Suppressor macrophage (primary cell): ENCODE measurements at places on chromosomes 12 and 14.

DNA sequence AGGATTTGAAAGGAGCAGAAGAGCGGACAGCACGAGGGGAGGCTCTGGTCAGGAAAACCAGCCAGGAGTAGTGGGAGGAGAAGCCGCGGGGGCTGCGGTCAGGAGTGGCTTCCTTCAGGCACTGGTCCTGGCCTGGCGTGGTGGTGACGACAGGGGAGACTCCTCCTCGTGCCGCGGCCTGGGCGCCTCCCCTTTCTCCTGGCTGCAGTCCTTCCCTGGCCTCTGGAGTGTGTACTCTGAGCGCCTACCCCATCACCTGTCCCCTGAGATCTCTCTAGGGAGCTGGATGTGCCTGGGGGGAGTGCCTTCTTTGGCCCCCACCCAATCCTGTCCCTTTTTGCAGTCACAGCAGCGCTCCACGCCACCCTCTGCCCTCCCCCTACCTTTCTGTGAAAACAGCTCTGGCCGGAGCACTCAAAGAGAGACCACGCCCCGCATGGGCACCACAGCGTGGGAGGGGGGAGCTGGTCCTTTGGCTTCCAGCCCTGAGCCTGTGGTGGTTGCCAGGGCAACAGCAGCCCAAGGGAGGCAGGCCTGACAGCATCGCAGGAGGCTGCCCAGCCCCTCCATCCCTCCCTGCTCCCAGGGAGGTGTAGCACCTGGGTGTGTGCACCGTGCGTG lies 125.9 kb downstream of the CALM1 start:
- no peak for DNase-seq

DNA sequence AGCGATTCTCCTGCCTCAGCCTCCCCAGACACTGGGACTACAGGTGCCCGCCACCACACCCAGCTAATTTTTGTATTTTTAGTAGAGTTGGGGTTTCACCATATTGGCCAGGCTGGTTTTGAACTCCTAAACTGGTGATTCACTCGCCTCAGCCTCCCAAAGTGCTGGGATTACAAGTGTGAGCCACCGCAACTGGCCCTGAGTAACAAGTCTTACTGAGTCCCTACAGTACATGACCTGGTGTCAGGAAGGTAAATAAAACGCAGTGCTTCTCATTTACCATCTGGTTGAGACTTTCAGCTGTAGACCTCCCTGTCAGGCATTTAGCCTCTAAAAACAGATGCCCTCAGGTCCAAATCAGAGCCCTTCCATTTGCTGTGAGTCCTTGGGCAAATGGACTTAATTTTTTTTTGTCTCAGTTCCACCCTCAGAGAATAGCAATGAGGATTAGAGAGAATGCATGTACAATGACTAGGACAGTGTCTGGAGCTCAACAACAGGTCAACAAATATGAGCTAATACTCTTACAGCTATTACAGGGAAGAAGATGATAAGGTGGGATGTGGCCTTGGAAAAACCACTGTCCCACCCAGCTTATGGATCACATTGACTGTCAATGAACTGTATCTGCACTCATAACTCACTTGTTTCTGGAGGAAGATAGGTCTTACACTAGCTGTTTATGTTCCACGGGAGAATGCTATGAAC lies 70.5 kb downstream of the PHLDA1 start:
- DNase-seq, result no peak

- no peak for DNase-seq
These were observed 93.3 kb downstream of the DUSP16 start for GRCh38 chr12:12469386-12469785.

GRCh38 chr12:61781021-61781581 lies 479.1 kb upstream of the USP15 start:
- no peak for DNase-seq

GRCh38 chr14:85479771-85480170 lies 50.2 kb upstream of the FLRT2 start:
- no peak for DNase-seq

DNA sequence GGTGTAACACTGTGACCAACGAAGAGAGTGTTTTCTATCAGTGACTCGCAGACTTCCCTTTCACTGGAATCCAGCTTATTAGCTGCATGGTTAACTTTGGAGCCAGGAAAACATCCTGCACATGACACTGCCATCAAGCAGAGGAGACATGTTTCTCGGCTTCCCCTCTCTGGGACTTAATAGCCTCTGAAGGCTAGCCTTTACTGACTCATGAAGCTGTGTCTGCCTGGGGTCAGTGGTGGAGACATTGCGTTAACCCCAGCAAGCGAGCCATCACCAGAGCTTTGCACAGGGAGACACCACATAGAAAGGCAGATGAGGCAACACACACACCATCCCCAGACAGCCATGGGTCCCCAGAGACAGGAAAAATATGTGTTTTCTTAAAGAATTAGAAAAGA lies 126.9 kb upstream of the PRICKLE1 start:
- no peak for DNase-seq

DNA sequence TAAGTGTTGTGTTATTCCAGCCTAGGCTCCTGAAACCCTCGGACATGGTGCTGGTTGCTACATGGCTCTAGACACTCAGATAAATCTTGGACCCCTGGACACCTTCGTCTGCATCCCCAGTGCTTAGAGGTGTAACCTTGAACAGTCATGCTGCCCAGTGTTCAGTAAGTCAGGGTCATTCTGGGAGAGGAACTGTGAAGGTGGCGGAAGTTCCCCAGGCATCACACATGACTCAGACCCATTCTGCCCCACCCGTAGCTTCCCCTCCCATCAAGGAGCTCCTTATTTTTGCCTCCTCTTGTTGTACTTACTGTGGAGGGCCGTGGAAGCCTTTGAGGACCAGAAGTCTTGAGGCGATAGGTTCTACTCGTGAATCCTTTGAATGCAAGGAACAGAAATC lies 18.1 kb upstream of the SSPN start:
- no peak for DNase-seq

GRCh38 chr12:64877363-64878004 lies 53.0 kb downstream of the TBC1D30 start:
- DNase-seq, result no peak

GRCh38 chr14:58985786-58986185 lies 202.7 kb upstream of the DAAM1 start:
- DNase-seq, result no peak

- DNase-seq, result no peak
These were observed 6.9 kb upstream of the KRT6B start for GRCh38 chr12:52458861-52459260.

DNA sequence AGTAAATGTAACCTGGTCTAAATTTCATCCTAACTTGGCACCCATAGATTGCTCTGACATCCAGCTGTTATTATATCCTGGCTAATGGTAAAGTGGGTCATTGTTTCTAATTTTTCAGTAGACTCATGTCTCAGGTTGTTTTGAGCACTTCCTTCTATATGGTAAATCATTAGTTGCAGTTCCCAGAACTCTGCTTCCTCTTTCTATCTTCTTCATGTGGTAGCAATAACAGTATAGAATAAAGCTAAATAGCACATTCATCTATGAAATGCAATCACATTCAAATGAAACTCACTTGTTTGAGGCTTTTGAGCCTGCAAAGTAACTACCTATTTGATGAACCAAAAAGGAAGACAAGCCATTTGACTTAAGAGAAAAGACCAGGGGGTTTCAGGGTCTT lies 65.1 kb upstream of the GZMB start:
- peak; percentile 77 for DNase-seq

- peak; percentile 19 for DNase-seq
These were observed 930 bp upstream of the MIA2 start for GRCh38 chr14:39232554-39233415.

DNA sequence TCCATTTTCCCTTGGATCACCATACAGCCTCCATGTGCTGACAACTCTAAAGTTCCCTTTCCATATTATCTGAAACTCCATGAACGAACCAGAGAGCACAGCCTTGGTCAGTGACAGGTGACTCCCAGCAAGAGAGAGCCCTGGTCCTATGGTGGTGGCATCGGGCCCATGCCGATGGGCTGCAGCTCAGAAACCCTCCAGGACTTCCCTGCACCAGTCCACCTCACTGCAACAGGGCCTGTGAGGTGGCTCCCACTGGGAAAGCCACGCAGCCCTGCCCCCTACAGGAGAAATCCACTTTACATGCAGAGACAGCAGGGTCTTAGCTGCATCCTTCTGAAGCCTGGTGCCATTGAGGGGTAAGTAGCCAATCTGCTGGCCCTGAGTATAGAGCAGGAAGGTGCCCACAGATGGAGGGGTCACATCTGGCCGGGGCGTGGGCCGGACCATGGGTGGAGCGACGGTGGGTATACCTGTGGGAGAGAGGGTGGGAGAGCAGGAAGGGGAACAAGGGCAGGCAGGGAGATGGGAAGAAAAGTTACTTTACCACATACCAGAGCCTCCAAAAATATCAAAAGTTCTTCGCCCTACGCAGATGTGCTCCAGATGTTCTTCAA lies 24.7 kb downstream of the RTRAF start:
- DNase-seq, result no peak

- DNase-seq, result no peak
These were observed 10.8 kb downstream of the ITGA7 start for GRCh38 chr12:55696796-55697462.

DNA sequence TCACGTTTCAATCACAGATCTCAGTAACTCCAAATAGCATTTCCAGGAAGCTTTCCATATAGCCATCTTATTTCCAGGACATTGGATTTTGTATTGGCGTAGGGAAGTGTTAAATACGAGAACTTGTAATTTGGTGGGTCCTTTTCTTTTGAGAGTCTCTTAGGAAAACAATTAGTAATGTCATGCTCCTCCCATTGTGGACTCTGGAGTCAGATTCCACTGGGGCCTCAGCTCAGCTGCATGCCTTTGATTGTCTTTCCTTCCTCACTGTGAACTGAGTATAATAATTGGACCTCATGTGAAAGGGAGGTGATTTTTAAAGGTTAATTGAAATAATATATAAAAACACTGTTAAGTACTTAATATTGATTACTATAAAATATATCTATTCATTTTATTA lies 462.6 kb downstream of the NPAS3 start:
- DNase-seq, result no peak

GRCh38 chr12:868722-869121 lies 80.8 kb downstream of the RAD52 start:
- DNase-seq, result no peak

- no peak for DNase-seq
These were observed 49.9 kb downstream of the OTX2 start for GRCh38 chr14:56760164-56760914.

DNA sequence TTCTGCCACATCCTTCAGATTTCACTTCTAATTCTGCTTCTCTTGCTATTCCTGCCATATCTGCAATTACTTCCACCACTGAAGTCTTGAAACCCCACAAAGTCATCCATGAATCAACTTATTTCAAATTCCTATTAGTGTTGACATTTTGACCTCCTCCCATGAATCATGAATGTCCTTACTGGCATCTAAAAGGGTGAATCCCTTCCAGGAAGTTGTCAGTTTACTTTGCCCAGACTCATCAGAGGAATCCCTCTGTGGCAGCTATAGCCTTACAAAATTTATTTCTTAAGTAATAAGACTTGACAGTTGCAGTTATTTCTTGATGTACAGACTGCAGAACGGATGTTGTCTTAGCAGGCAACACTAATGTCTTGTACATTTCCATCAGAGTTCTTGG lies 162.9 kb downstream of the PCNX1 start:
- no peak for DNase-seq

DNA sequence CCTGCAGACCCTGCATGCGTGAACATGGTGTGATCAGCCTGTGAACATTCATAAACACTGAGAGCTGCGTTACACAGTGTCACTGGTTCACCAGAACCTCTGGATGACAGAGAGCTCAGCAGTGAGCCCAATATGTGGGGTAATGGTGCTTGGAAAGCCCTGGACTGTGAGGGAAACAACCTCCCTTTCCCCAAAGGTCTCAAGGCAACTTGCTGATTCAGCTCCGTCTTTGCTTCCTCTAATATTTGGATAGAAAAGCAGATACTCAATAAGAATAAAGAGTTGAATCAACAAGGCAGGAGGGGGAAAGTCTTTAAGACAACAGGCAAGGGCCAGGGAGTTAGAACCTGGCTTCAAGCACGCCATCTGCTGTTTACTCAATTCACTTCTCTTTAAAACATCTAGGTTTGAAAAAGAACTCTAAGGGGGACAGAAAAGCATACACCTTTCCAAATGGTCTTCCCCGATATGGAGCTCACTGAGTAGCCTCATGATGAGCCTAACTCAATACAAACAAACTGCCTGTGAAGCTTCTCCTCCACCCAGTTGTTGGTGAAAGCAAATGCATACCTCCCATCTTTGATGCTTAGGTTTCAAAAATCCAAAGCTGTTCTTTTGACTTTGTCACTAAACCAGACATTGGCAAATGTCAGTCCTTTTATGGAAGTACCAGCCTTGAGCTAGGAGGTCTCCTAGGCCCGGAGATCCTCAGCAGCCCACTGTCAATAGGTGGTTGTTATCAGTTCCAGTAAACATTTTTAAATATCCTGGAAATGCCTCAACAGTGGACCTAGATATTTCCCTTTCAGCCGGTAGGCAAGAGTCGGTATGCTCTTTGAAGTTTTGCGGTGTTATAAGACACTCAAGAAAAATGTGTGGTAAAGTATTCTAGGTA lies 76.1 kb downstream of the SAMD4A start:
- DNase-seq, result no peak

DNA sequence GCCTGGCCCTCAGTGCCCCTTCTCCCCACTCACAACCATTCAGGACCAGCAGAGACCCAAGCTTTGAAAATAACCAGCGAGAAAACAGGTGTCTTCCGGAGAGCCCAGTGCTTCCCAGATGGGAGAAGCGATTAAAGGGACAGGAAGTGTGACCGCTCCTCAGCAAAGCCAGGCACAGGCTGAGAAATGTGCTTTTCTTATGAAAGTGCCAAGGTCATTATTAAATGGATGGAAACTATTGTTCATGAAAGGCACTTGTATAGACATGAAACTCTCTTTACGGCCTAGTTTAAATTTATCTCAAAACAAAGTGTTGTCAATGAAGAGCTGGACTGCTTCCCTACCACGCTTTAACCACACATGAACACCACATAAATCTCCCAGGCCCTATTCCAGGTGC lies 210.4 kb downstream of the SPTSSA start:
- no peak for DNase-seq

DNA sequence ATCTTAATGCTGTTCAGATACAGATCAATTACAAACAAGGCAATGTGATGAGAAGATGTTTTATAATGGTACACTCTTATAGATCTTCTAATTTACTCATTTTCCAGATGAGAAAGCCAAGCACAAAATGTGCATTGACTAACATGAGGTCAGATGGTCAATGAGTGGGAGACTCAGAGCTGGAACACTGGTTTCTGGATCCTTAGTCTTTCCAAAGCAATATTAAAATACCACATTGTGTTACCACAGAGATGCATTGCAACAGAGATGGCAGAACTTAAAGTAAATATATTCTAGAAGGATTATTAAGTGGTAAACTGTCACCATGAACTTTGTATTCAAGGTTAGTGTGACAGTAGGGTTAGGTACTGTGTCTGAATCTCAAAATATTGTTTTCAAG lies 113.6 kb downstream of the SLC15A5 start:
- DNase-seq, result peak; percentile 71

GRCh38 chr14:60164404-60164711 lies 840 bp downstream of the DHRS7 start:
- DNase-seq, result no peak

DNA sequence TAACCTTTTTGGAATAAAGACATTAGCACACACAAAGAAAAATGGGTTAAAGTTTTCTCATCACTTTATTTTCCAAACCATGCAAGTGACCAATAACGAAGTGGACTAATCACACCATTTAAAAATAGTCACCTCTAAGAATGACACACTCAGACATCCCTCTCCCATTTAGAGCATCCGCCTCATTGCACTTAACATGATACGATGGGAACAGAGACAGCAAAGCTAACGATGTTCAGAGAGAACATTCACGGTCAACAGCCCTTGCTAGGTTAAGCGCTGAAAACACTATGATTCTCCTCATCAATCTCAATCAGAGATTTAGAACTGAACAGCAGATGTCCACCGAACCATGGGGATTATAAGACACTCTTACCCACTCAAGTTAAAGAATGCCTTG lies 35.8 kb downstream of the NIN start:
- no peak for DNase-seq
